Brain (organoid and tissue), 16 donors: ENCODE measurements at places on chromosomes 4 and X.

DNA sequence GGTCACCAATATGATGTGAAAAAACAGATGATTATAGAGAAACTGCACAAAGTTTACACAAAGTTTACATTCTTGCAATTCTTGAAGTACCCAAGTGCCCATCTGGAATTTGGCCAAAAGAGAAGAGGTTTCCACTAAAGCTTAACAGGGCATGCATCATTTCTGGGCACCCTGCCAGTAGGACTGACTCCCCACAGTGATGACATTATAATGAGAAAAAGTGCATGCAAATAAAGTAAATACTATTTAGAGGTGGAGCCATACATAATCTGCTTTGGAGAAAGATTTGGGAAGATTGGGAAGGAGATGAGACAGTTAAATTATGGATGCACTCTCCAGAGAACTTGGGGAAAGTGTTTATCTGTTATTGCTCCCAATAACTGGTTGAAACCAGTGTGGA, 93.7 kb upstream of the TRPC3 start:
- peak; percentile 85 for DNase-seq

- no peak for DNase-seq
Measured at GRCh38 chr4:124710015-124710741, 2.4 kb downstream of the ANKRD50 start.

GRCh38 chr4:53016099-53016820, 154.1 kb downstream of the RASL11B start:
- no peak for DNase-seq

DNA sequence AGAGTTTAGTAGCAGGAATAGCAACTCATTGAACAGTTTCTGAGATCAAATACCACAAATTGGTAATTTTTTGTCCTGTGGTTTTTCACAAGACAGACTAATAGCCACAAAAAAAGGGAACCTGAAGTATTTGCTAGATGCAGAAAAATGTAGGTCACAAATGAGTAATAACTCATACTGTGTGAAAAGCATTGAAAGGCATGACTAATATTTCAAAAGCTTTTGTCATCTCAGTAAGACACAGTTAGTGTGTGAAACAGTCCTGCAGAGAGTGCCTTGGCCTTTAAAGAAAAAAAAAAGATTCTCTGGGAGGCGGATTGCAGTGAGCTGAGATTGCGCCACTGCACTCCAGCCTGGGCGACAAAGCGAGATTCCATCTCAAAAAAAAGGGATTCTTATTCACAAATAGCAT, 31.4 kb upstream of the SLC25A31 start:
- peak; percentile 60 for DNase-seq

DNA sequence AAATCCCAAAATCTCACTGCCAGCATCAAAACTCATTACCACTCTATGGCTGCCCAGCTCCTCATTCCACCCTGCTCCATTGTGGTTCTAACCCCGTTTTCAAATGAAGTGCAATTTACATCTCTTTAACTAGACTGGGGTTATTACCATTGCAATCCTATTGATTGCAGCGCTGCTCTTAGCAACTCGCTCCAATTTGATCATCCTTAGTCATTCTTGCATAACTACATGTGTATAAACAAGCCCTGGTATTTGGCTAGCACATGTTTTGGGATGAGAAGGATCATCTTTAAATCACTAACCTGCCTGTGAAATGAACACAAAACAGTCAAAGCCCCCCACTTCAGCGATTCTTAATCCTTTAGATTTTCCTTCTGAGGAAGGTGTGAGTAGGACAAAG, 340.1 kb upstream of the PPARGC1A start:
- DNase-seq, result no peak

- DNase-seq, result no peak
Measured at GRCh38 chr4:14049946-14050345, 422.4 kb upstream of the BOD1L1 start.

DNA sequence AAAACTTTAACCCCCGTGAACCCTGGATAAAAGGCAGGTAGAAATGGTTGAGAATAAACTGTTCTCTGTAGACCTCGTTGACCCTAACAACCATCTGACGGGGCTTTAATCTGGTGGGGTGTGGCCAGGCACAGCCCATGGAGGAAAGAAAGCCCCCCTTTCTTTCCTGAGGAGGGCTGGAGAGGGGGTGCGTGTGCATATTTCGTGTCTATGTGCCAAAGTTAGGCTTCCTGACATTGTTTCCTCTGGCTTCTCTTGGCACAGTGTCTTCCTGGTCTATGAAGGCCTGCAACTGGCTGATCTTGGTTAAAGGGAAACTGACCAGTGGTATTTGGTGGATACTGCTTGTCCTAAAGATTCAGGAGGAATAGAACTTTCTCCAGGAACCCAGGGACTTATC, 97.1 kb downstream of the MGST2 start:
- no peak for DNase-seq

DNA sequence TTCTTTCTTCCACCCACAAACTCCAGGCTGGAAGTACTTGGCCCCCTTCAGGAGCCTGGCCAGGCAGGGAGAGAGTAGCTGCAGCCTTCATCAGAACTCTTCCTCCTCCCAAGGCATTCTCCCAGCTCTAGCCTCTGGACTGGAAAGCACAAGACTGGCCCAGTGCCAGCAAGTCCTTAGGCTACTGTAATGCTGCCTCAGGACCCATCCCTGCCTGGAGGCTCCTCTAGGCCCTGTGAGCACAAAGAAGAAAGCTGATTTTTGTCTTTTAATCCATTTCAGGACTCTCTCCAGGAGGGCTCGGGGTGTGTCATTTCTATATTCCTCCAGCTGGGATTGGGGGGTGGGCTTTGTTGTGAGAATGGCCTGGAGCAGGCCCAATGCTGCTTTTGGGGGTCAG, 10.8 kb downstream of the AWAT2 start:
- DNase-seq, result no peak

DNA sequence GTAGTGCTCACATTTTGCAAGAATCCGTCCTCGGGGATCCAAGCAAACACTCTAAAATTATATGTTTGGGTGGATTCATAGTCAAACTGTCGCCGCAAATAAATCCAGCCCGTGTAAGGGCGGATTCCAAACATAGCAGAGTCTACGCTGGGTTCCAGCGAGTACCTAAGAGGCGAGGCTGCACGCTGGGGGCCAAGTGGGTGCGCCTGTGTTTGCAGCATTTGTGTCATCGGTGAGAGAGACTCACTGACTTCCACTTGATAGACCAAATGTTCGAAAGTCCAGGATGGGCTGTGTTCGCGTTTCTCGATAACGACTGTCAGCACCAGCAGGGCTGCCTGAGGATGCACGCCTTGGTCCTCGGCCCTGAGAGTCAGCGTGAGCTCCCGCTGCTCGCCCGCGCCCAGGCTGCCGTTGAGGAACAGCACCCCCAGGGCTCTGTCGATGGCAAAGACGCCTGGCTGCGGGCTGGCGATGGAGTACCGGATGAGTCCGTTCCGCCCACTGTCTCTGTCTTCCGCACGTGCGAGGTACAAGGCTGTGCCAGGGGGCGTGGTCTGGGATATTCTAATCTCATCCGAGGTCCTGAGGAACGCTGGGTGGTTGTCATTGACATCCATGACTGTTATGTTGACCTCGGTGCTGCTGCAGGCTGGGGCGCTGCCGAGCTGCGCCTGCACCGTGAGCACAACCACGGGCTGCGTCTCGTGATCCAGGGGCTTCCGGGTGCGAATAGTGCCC, 158.7 kb downstream of the DCHS2 start:
- peak; percentile 87 for DNase-seq

GRCh38 chrX:147602176-147602696, 309.5 kb upstream of the FMR1 start:
- peak; percentile 36 for DNase-seq

GRCh38 chr4:52968691-52969090, 106.6 kb downstream of the RASL11B start:
- DNase-seq, result peak; percentile 87

- no peak for DNase-seq
Measured at GRCh38 chr4:81221303-81222081, 6.5 kb upstream of the PRKG2 start.

- DNase-seq, result no peak
Measured at GRCh38 chrX:80223982-80224579, 196.2 kb upstream of the TENT5D start.

DNA sequence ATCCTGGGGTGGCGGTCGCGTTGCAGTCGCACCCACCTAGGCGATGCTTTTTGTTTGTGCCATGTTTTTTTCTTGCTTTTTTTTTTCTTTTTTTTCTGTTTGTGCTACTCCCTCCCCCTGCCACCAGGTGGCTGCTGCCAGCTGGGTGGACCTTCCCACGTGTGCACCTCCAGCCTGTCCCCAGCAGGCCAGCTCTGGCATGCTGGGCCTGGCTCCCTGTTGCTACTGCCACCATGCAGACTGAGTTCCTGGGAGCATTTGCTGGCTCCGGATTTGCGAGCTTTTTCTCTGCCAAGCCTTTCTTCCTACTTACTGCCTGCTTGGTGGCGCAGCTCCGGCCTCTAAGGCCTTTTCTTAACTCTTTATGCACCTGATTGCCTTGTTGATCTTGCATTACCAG, 161.2 kb upstream of the WDFY3 start:
- DNase-seq, result peak; percentile 30

- no peak for DNase-seq
Measured at GRCh38 chrX:140725500-140725899, 15.9 kb downstream of the LINC00632 start.

DNA sequence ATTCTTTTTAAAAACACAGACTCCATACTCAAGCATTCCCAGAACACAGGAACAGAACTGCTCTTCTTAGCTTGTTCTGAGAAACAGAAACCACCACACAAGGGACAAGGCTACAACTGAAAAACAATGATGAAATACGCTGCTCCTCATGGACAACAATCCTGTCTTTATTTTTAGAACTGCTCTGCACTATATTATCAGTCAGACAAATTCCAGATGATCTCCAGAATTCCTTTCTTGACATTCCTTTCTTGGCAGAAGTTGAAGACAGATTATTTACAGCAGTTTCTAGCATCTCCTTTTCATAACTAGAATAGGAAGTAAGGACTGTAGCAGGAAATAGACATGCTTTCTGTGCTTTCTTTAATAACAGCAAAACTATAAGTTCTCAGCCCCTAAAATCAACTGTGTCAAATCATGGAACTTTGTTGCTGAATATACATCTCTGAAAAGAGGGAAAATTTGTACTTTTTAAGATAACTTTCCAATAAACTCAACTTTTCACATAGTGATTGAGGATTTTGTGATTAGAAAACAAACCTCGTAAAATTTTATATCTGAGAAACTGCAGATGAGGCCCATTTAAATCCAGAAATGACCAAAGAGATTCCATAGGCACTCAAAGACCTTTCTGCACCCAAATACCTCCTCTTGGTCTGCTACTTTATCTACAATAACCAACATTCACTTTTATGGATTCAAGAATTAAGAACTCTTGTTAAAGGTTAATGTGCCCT, 35.9 kb downstream of the ANTXR2 start:
- DNase-seq, result no peak

DNA sequence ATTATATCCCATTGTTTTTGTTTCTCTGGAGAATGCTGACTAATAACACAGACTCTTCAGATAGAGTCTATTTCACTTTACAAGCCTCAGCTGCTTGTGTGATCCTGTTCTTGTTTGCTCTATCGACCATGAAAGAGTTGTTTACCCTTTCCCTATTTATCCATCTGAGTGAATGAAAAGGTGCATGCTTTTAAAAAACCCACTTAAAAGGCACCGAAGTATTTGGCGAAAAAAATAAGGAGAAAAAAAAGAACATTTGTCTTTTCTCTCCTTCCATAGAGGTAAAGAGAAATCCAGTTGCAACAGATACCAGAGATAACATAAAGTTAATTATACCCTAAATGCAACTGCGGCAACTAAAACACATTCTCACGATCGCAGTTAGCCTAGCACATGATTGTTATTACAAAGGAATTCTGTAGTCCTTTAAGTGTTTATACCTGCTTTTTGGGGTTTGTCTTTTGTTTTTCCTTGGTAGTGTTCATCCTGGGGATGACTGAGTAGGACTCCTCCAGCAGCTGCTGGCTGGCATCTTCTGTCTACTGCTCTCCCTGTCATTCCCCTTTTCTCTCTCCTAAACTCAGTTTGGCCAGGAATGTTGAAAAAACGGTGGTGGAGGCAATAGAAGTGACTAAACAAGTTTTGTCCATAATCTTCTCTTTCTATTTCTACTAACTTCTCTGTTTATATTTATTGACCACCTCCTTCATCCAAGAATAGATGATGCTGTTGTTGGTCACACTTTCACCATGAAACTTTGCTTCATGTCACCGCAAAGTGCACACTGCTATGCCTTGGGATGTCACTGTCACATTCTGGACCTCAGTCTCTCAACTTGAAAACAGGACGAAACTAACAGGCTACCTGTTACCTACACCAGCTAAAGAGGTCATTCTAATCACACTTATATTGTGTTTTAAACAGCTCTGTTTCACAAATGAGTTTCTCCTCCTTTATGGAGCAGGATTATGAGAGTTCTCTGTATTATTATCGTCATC, 41.9 kb upstream of the FRAS1 start:
- no peak for DNase-seq

DNA sequence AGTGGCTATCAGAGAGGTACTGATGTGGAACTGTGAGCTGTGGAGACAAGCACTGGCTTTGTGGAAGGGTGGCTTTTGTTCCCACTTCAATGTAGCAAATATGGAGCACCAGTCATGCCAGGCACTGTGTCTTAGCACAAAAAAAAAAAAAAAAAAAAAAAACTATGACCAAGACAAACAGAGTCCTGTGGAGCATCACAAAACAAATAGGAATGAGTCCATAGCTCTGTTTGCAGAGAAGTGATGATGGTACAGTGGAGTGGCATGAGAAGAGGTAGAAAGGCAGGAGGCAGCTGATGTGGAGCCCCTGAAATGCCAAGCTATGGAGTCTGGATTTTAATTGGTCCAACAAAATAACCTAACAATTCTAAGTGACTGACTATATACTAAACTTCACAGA, 116.9 kb downstream of the RAB28 start:
- no peak for DNase-seq

DNA sequence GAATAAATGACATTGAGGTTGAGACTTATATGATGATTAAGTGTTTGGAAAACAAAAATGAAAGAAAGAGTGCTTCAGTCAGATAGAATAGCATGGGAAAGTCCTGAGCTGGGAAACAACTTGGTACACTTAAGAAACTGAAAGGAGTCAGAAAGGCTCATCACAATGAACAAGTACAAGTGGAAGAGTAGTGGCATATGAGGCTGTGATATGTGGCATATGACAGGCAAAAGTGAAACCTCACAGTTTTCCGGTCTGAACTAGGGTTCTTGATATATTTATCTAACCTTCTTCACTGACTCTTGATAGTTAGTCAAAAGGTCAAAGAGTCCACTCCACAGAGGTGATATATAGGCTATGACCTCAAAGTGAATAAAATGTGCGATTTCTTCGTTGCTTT, 537.1 kb upstream of the CXorf51A start:
- no peak for DNase-seq

DNA sequence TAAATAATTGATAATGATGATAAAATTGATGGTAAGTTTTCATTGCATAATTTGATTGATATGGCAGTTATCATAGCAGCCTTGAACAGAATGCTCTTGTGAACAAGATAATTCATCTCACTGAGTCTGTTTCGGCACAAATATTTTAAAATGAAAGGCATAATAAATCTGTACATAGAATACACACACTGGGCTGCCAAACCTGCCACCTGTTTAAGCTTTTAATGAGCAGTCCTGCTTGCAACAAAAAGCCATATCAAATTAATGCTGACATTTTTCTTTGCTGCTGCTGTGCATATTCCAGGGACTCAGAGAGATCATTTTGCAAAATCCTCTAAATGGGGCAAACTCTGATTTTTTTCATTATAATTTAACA, 201.1 kb downstream of the ARHGAP24 start:
- DNase-seq, result peak; percentile 20

GRCh38 chrX:17368002-17368401, 7.0 kb upstream of the NHS start:
- no peak for DNase-seq

GRCh38 chrX:9605484-9605883, 140.6 kb downstream of the TBL1X start:
- DNase-seq, result no peak
